ENCODE measurements at places on chromosomes 16 and 17.

DNA sequence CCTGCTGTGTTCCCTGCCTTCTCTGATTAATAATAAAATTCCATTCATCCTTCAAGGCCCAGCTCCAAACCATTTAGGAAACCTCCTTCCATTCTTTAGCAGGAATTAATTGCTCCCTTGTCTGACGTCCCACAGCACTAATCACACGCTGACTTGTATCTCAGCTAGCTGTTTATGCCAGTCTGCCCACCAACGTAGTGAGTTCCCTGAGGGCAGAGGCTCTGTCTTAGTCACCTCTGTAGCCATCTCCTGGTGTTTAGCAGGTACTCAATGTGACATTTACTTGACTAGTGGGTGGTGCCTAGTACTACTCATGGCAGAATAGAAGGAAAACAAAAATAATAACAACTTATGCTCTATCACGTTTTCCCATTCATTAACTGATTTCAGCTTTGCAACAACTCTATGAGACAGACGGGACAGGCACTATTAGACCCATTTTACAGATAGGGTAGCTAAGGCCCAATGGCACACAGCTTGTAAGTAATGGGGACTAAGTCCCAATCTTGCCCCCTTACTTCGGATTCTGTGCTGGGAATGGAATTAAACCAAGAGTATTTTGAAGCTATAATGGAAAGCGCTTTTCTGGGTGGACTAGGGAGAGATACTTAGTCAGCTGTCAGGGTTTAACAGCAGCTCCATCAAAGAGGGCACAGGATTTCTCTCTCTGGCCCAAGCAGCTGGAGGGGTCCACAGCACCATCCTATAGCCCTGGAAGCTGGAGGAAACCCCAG, 931 bp upstream of the WIPF2 start:
- no peak for DNase-seq

- no peak for DNase-seq
These were observed 7.0 kb downstream of the VAC14 start for GRCh38 chr16:70793851-70794502.

DNA sequence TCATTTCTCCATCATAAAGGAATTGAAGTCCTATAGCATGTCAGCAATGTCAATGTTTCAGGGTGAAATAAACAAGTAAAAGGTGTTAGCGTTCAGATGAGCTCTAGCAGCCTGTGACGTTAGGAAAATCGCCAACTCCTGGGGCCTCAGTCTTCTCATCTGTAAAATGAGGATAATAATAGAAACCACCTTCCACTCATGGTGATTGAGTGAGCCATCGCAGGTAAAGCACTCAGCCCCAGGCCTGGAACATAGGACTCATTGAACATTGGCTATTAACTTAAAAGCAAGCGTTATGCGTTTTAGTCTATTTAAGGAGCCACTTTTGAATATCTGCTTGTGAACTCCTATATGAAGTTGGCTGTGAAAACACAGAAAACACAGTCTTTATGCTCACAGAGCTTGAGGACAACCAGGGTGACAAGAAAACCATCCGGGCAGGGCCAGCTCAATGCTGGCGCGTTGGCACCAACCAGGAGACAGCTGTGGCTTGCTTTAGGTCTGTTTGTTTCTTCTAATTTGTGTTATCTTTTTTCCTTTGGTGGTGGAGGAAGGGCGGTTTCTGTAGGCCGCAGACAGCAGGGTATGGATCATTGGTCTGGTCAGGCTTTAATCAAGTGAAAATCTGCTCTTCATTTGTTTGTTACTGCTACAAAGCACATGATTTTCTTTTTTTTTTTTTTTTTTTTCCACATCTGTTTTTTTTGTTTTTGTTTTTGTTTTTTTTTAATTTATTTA, 35.7 kb upstream of the MED9 start:
- DNase-seq = no peak

- no peak for DNase-seq
These were observed 662 bp downstream of the COTL1 start for GRCh38 chr16:84617041-84617790.

GRCh38 chr16:79821911-79822310, 221.4 kb upstream of the MAF start:
- DNase-seq = no peak

- no peak for DNase-seq
These were observed 8.9 kb upstream of the AXIN1 start for GRCh38 chr16:361341-361871.

DNA sequence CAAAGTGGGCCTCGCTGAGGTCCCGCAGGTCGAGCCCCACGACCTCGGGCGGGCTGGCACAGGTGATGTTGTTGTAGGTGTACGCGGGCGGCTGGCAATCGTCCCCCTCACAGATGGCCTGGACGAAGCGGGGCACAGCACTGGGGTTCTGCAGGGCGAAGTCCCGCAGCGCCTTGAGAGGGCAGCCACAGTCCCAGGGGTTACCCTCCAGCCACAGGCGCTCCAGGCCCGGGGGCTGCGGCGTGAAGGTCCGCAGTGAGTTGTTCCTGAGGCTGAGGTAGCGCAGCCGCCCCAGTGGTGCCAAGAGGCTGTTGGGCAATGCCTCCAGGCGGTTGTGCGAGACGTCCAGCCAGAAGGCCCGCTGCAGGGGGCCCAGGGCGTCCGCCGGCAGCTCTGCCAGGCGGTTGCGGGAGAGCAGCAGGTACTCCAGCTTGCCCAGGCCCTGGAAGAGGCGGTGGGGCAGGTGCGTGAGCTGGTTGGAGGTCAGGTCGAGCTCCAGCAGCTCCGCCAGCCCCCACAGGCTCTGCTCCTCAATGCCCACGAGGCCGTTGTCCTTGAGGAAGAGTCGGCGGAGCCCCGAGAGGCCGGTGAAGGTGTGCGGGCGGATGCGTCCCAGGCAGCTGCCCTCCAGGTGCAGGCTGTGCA, 2.8 kb downstream of the IGFALS start:
- DNase-seq = no peak

DNA sequence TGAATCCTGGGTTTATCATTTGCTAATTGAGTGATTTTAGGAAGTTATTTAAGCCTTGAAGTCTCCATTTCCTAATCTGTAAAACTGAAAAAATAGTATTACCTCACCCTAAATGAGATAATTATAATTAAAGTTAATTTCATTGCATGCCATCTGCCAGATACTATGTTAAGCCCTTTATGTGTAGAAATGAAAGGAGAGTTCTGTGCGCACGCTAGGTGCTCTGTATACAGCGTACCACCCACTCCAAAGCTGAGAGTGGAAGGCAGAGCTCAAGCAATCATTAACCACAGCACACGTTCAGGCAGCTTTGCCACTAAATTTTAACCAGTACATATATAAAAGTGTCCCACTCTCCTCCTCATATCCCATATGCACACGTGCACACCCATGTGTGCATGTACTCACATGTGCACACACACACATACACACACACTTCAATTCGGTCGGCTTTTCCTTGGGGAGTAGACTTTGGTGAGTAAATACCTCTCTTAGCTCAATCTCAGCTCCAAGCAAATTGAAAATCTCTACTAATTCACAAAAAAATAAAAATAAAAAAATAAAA, 204.8 kb downstream of the GRIN2A start:
- no peak for DNase-seq

- no peak for DNase-seq
These were observed 23.5 kb downstream of the CES1 start for GRCh38 chr16:55809386-55809785.

DNA sequence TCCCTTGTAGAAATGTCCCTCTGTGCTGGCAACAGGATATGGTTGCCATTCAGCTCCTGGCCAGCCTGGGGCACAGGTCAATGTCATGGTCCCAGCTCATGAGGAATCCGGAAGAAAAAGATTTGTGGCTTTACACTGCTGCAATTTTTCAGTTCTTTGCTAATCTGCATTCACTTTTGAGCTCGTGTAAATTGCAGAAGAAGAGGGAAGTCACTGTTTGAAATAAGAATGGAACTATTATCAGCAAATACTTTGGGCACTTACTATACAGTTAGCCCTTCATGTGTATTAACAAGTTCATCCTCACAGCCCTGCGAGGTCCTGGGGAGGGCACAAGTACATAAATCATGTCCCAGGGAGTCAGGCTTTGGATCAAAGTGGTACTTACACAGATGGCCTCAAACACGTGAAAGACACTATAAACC, 14.2 kb downstream of the SLC47A2 start:
- DNase-seq = no peak

DNA sequence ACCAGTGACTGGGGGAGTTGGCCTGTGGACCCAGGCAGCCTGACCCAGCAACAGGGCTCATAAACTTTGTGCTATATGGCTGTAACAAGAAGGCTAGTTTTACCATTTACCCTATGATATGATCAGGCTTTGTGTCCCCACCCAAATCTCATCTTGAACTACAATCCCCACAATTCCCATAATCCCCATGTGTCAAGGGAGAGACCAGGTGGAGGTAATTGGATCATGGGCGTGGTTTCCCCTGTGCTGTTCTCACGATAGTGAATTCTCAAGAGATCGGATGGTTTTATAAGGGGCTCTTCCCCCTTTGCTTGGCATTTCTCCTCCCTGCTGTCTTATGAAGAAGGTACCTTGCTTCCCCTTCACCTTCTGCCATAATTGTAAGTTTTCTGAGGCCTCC, 111.2 kb upstream of the NLRP1 start:
- no peak for DNase-seq

- no peak for DNase-seq
These were observed 639.3 kb downstream of the TOX3 start for GRCh38 chr16:51907680-51908079.

GRCh38 chr16:58906981-58907715, 173.0 kb upstream of the GOT2 start:
- no peak for DNase-seq

DNA sequence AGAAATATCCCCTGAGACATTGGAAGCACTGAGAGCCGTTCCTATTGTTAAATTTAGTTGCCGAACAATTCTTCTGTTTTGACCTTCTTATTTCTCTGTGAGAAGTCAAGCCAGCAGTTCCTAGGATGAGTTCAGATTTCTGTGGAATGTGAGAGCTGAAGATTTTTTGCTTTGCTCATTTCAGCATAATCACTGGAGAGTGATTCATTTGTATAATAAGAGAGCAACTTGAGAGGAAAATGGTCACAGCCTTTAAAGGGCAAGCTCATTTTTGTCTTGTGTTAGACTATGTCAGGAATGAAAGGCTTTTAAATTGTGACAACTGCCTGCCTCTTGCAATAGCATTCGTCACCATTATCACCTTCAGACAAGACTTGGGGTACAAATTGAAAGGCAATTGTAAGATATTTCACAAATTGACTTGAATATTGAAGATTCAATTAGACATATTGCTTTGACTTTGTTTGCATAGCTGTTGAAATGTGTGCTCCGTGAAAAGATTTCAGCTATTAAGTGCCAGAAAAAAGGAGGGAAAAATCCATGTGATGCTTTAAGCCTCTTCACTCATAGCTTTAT, 900.0 kb upstream of the GOT2 start:
- no peak for DNase-seq

GRCh38 chr17:57940231-57940630, 15.0 kb downstream of the CUEDC1 start:
- DNase-seq = no peak

DNA sequence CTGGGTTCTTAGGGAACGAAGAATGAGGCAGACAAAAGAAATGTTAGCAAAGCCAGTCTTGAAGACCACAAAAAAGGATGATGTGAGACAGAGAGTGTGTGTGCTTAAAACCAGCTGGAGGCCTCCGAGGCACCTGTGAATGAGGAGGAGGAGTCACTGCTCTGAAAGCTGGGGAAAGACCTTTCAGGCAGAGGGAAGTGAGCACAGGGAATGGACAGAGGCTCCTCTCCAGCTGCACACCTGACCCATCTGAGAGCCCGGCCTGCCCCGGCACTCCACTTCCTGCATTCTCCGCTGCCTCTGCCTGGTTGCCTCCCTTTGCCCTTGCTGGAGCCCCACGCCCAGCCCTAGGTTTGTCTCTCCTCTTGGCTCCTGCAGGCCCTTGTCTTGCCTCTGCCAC, 55.2 kb upstream of the SREBF1 start:
- DNase-seq = no peak

DNA sequence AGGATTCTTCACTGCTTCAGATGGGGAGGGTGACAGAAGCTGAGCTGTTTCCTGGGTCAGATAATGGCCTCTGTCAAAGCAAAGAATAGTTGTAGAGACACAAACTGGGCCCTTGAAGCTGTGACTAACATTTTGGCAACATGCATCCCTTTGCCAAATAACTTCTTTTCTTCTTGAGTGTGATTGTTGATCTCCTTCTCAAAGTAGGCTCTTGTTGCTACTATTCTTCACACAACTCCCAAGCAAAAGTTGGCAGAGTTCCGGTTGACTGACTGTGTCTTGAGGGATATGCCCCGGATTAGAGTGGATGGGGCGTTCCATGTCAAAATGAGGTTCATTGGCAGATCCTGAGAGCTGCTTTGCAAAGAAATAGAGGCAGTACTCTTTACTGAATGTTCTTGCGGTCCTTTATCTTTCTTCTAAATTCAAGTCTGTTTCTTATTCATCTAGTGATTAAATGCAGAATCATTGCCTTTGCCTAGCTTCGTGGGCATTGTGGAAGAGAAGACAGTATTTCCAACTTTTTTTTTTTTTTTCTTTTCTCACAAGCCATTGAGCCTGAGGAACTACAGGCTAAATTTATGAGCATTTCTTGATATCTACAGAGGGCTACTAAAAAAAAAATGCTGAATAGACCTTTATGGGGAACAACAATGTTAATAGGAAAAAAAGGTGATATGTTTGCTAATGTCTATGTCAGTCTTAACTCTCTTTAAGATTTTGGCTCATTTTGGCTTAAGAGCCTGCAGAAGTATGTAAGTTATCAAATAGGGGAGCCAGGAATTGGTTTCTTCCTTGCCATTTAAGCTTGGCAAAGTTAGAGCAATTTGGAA, 5.8 kb downstream of the WIPF2 start:
- no peak for DNase-seq

DNA sequence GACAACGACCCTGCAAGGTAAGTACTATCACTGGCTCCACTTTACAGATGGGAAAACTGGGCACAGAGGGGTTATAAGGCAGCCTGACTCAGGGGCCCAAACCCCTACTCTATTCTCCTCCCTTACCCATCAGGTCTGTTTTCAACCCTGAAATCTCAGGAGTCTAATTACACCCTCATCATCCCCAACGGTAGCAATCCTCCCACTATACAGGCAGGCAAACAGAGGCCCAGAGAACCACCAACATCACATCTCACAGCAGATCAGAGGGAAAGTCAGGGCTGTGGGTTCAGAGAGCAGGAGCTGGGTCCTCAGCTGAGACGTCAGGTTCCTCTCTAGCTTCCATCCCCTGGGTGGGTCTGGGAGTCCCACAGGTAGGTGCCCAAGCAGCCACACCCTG, 16.5 kb downstream of the JUP start:
- no peak for DNase-seq

DNA sequence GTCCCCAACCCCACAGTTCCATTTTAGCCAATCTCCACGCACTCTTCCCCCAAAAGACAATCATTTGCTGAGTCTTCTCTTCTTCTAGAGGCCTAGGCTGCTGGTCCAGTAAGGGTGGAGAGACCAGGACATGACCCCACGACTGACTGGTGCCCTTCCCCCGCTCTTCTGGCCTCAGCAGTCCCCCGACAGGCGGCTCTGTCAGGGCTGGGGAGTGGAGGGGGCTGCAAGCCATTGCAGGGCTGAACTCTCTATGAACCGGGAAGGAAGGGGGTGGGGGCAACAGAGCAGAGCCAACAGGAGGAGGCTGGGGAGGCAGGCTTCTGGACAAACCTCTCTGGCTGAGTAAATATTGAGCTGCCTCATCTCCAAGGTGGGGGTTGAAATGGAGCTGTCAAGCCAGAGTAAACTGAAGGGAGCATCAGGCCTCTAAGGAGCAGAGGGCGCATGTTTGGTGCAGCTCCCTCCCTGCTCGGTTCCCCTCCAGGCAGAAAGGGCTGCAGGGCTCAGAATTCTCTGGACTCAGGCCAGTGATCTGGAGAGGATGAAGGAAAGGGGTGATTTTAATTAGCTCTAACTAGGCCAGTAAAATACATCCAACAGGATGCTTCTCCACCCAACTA, 8.7 kb downstream of the HOXB1 start:
- no peak for DNase-seq

All from NCI-H1436 treated with DMSO at 0.1 percent for 48 hours (cell line).